ENCODE measurements at places on chromosomes 7 and 10.

- no peak for DNase-seq
These were observed 171.9 kb upstream of the LRRN3 start for GRCh38 chr7:110918949-110919548.

- DNase-seq = no peak
These were observed 172.3 kb downstream of the IMMP2L start for GRCh38 chr7:111390000-111390399.

DNA sequence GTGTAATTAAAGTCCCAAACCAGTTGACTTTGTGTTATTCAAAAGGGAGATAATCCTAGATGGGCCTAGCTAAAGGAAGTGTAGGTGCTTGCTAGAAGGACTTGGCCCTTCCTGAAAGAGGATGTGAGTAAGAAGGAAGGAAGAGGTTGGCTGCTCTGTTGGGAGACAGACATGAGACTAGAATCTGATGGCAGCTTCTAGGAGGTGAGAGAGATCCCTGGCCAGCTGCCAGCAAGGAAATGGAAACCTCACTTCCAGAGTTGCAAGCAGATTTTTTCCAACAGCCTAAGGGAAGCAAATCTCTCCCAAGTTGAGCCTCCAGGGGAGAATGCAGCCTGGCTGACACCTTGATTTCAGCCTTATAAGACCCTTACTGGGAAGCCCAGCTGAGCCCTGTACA, 368.4 kb upstream of the ZMIZ1 start:
- no peak for DNase-seq

- DNase-seq = no peak
These were observed 290.9 kb upstream of the NFE2L3 start for GRCh38 chr7:25861164-25861496.

GRCh38 chr7:21086688-21087087, 300.0 kb upstream of the SP8 start:
- no peak for DNase-seq

DNA sequence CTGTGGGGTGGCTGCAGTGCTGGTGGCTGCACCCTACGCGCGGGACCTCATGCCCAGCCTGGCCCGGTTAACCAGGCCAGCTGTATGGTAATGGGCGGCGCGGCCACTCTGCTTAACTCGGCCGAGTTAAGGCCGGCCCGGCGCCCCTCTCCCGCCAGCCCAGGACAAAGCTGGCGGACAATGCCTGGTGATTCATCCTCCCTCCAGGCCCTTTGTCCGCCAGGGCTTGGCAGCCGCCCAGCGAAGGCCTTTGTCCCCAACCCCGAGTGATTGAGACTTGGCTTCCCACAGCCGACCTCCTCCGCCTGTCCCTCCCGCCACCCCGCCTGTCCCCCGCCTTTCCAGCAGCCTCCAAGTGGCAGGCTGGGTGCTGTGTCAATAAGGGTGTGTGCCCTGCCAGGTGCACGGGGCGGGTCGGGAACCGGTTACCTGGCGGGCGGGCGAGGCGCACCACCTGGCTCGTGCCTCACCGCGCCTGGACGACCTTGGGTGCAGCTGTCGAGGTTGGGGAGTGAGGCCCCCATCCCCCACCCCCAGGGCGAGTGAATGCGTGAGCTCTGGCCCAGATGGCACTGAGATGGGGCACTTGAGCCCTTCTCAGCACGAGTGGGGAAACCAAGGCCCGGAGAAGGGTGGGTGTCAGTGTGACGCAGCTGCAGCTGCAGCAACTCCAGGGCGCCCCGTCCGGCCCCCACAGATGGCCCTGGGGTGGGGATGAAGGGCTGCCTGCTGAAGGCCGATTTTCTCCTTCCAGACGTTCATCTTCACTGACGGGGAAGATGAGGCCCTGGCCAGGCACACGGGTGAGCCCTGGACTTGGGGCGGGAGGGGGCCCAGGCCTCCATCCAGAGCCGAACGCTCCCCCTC, 4.6 kb downstream of the LFNG start:
- DNase-seq = no peak

DNA sequence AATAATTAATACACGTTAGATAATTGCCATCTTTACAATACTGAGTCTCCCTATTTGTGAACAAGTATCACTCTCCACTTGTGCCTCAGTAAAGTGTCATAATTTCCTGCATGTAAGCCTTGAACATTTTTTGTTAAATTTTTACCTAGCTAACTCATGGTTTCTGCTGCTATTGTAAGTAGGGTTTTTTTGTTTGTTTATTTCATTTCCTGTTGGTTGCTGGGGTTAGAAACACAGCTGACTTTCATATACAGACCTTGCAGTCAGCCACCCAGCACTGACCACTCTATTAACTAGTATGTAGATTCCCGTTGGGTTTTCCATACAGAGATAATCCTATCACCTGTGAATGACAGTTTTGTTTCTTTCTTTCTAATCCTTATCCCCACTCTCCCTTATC, 133.3 kb downstream of the MPP7 start:
- DNase-seq = no peak

DNA sequence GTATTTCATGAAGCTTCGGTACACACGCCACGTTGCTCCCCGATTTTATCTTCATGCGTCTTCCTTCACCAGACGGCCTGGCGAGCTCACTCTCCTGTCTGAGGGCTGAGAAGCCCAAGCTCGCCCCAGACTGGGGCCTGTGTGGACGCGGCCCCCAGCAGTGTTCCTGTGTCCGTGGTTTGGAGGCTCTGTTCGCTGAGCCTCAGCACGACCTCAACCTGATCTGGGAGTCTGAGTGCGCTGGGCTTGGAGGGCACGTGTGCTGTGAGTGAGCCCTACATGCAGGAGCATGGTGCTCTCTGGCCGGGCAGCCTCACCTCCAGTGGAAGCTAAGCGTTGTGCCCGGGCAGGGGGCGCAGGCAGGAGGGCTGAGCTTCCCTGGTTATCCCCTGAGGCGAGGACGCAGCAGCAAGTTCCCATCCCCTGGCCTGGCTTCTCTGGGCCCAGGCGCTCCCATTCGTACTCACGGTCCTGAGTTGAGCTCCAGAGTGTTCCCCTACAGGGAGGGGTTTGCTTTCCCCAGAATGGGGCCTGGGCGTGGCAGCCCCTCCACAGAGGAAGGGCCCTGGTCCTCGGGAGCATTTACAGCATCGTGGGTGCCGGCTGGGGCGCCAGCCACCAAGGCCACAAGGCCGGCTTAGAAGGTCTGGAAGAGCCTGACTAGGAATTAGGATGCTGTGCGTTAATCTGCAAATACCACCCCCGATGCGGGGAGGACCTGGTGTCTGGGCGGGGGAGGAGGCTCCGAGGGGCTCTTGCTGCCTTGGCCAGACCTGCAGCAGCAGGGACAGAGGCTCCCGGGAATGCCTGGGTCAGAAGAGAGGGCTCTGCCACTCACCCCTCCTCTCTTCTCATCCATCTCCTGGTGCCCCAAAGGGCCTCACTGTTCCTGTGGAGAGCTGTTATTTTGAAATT, 400.6 kb downstream of the DNAJB6 start:
- DNase-seq = no peak

DNA sequence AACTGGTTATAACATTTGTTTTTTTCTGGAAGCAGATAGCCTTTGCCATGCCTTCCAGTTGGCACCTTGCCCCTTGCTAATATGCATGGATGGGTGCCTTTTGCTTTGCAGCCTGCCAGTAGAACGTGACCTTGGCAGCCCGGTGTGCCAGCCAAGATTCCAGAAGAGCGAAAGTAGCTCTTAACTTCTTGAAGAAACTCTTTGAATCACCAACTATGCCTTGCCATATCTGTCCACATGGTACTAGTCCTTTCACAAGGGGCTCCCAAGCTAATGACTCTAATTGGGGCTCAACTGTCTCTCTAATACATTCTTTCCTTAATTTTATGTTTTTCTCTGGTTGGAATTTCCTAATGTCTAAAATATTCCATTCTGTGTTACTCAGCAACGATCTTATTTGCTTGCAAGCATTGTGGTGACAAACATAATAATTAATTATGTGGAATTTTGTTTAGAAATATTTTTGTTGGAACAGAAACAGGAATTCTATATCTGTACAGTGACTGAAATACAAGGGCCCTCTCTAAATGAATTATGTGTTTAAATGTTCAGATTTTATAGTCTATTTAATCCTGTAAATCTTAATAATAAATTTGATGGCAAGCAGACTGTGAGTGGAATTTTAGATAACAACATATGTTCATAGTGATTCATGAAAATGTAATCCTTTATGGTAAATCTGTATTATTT, 45.8 kb downstream of the HDAC9 start:
- no peak for DNase-seq

DNA sequence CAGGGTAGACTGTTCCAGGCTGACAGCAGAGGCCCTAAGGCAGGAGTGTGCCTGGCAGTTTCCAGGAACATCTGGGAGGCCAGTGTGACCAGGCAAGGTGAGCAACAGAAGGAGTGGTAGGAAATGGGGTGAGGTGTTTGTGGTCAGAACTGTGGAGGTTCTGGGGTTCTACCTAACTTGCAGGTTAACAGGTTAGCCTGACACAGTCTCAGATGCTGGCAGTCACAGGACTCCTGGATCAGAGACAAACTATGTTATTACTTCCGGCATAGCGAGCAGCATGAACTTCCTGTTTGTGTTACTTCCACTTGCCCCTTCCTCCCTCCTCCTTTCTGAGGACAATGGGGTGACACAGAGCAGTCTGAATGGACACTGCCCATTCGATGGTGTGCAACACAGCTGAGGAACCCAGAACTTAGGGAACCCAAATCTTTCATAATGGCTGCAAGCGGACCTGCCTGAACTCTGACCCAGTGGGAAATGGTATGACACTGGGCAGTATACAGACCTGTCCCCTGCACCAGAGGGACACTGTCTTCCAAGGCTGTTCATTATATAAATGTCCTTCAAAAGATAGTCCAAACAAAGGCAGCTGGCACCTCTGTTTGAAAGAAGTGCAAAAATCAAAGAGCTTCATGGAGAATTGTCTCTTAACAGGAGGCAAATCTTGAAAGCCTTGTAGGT, 3.9 kb upstream of the SAR1A start:
- no peak for DNase-seq

DNA sequence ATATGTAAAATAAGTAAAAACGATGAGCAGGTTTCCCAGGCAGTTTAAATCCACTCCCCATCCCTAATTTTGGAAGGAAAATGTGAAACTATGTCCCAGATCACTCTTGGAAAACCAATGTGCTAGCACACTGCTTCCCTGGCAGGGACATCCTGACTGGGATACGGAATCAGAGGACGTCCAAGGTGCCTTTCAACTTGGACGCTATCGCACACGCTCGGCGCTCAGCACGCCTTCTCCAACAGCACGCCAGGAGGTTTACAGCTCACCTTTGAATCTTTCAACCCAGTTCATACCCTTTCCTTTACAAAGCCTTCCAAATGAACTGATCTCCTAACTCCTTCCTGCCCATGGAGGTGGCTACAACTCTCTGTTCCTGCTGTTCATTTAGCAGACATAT, 47.1 kb downstream of the BEND7 start:
- DNase-seq = no peak

DNA sequence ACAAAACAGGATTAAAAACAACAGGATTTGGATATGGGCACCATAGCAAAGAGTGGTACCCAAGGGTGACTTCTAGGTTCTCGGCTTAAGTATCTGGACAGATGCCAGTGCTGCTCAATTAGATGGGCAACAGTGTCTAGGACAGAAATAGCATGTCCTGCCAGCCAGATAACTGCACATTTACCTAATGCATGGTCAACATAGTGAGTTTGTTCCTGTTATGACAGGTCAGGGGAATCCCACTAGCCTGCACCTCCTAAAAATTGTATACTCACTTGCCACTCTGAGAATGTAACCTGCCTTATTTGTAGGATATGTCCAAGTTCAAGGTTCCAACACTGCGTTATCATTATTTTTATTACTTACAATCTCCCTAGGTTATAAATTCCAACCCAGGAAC, 471.7 kb downstream of the GRM8 start:
- no peak for DNase-seq

DNA sequence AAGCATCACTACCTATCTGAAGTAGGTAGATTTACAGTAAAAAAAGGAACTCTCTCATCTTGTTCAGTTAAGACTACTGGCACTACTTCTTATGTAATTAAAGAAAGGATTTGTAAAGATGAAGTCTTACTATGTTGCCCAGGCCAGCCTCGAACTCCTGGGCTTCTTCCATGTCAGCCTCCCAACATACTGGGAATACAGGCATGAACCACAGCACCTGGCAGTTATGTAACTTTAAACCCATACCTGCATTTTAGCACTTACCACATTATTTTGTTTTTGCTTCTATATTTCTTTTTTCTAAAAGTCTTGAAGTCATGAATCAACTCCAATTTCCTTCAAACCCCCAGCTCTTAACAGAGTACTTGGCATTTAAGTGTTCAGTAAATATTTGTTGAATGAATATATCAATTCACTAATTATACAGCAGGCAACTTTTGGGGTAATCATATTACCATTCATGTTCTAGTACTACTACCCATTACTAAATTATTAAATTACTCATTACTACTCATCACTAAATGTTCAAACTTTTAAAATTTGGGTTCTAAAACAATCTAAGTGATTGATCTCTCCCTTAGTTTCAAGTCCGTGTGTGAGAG, 31.6 kb upstream of the CCDC71L start:
- DNase-seq = no peak

DNA sequence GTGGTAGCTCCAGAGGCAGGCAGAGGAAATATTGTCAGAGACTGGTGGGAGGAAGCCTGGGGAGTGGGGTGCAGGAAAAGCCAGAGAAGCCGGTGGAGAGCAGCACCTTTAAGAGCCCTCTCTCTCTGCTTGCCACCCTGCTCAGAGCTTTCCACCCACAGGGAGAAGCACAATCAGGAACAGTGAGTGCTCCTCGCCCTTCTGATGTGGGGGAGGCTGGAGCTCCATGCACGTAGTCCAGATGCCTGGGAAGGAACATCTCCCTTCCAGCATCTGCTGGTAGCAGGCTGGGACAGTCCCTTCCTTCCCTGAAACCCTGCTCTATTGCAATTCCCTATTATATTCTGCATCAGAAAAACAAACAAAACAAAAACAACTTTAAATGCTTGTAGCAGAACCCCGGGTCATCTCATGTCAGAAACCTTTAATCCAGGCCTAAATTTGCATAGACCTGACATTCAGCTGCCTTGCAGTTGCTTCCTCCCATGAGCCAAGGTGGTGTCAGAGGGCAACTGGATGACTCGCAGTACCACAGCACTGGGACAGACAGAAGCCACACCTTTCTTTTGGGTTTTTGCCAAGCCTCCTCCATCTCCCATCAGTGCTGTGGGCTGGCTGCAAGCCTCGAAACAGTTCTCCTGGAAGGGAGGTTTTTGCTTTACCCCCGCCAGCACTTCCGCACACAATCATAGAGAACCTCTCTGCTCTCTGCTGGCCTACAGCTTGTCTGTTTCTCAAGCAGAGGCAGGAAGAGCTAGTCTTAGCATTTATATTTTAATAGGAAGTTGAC, 13.1 kb downstream of the AVPI1 start:
- DNase-seq = no peak

Measured in activated CD8-positive, alpha-beta memory T cell treated with anti-CD3 and anti-CD28 coated beads for 1 hour (primary cell).